ENCODE measurements at places on chromosomes 2 and 18.

- DNase-seq, result no peak
Observed at GRCh38 chr18:76318607-76319006, 176.4 kb downstream of the ZNF516 start.

GRCh38 chr2:177398290-177398683 is 5.7 kb downstream of the AGPS start:
- DNase-seq, result no peak

GRCh38 chr2:132915812-132916549 is 246.0 kb upstream of the LYPD1 start:
- DNase-seq, result no peak

DNA sequence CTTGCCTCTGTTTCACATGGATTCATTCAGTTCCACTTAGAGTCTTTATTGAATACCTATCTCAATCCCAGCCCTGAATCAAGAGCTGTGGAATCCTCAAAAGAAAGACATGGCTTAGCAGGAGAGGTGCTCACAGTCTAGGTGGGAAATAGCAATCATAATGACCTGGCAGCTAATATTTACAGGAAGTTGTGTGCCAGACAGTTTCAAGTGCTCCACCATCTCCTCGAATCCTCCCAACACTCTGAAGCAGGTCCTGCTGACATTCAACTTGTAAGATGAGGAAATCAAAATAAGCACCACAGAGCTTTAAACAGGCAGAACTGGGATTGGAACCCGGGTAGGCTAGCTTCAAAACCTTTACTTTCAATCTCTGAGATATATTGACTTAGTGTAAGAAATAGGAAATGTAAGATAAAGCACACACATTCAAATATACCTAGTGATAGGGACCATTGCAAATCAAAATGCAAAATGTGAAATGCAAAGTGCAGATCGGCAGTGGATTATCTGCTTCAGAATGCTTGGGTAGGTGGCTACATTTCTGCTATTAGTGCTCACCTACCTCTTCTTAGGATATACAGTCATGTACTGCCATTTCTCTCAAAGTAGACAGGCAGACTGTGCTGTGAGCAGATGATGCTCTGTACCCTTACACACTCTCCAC is 182.0 kb downstream of the PRKCE start:
- DNase-seq, result no peak

GRCh38 chr2:141399270-141399669 is 731.5 kb downstream of the LRP1B start:
- no peak for DNase-seq

- no peak for DNase-seq
Observed at GRCh38 chr18:21164548-21165095, 53.0 kb upstream of the ROCK1 start.

GRCh38 chr2:175836361-175836760 is 165.7 kb downstream of the LNPK start:
- DNase-seq, result no peak

DNA sequence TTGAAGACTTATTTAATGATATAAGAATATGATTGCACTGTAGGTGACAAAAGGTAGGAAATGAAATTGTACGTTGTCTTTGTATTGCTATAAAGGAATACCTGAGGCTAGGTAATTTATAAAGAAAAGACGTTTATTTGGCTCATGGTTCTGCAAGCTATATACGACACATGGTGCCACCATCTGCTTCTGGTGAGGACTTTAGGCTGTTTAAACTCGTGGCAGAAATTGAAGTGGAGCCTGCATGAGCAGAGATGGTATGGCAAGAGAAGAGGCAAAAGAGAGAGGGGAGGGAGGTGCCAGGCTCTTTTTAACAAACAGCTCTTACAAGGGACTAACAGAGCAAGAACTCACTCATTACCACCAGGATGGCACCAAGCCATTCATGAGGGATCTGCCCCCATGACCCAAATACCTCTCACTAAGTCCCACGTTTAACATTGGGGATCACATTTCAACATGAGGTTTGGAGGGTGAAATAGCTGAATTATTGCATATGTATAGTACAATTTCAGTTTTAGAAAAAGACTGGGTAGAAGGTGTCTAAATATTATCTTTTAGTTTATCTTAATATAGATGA is 86.8 kb downstream of the GULP1 start:
- no peak for DNase-seq

DNA sequence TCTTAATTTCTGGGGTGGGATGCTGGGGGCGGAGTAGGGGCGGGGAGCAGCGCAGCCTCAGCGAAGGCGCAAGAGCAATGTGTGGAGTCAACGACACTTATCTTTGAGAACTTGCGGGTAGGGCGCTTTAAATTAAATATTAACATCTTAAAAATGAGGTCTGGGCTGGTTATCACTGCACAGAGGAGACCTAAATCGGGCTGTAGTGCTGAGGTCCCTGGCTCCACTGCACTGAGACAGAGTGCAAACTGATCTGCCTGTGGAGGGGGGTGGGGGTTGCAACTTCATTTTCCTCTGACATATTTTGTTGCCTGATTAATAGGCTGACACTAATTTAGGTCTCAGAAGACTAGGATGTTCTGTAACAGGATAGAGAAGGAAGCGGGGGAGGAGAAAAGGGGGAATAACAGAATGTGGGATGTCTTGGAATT is 253.0 kb upstream of the FANCL start:
- no peak for DNase-seq

DNA sequence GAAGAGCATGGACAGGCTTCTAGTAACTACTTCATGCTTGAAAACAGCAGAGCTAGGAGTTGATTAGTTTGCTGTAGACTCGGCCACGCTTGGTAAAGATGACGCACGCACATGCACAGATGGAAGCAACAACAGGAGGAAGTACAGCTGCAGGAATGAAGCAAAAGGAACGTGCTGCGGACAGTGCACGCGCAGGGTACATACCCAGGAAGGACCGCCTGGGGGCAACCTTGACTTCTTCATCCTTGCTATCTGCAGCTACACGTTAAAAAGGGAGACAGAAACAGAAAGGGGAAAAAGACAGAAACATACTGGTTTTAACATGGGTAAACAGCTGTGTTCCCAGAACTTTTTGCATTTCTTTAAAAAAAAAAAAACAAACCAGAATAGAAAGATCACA is 17.7 kb downstream of the SLC66A2 start:
- no peak for DNase-seq

DNA sequence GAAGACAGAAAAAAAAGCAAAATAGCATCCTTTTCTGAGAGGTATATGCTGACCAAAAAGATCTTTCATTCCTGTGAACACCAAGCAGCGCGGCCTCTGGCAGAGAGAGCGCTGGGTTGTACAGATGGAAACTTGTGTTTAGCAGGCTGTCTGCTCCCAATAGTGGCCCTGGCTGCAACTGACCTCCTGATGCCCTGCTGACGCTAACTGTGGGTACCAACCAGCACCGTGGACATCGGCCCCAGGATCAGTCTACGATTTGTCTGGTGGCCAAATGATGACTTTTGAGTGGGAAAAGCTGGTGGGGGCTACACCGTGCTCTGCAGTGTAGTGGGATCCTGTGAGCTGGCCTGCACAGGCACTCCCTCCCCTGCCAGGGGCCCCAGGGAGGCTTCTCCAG is 15.7 kb downstream of the COA5 start:
- no peak for DNase-seq

DNA sequence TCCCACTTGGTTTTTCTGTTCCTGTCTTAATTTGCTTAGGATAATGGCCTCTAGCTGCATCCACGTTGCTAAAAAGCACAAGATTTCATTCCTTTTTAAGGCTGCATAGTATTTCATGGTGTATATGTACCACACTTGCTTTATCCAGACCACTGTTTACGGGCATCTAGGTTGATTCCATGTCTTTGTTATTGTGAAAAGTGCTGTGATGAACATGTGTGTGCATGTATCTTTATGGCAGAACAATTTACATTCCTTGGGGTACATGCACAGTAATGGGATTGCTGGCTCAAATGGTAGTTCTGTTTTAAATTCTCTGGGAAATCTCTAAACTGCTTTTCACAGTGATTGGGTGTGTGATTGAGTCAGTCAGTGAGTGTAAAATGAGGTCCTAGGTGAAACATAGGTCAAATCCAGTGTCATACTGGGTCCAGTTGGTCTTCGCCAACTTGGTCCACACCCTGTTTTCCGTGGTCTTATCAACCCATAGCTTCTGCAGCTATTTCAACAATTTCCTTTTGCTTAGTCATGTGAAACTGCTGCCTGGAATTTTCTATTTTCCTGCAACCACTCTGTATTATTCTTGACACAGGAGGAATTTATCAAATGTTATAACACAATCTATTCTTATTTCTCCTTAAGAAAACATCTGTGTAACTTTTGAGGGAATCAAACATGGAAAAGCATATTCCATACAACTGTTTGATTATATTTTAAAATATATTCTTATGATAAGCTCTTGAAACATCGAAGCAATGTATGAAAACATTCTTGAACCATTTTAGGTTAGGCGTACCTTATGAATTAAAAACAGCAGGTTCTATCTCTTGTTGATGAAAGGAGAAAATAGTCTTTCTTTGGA is 82.9 kb downstream of the ADCYAP1 start:
- DNase-seq, result no peak

GRCh38 chr2:24837996-24838513 is 44.8 kb downstream of the CENPO start:
- DNase-seq, result no peak

DNA sequence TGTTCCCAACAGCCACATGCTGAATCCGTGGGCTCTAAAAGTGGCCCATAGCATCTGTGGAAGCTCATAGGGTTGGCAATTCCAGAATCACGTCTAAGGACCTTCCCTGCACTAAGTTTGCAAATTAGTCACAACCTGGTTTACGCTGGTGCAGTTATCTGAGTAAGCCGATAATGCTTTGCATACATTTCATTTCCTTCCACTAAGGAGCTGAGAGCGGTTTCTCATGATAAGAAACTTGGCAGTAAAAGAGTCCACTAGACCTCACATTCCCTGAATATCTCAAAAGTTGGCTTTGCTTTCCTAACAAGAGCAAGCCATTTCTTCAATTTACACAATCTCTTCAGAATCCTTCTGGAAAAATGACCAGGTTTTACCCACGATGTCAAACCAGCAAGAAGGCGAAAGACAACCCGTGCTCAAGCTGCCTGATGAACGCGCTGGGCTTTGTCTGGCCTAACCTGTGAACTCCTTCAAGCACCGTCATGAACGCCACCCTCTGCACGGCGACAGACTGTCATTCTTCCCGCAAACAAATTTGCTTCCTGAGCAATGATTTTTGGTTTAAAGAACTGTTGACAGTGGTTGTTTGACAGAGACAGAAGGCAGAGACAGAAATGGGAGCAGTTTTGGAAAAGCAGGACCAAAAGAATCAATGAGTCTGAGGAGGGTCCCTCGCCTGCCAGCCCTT is 73.0 kb upstream of the COPS8 start:
- DNase-seq, result no peak

DNA sequence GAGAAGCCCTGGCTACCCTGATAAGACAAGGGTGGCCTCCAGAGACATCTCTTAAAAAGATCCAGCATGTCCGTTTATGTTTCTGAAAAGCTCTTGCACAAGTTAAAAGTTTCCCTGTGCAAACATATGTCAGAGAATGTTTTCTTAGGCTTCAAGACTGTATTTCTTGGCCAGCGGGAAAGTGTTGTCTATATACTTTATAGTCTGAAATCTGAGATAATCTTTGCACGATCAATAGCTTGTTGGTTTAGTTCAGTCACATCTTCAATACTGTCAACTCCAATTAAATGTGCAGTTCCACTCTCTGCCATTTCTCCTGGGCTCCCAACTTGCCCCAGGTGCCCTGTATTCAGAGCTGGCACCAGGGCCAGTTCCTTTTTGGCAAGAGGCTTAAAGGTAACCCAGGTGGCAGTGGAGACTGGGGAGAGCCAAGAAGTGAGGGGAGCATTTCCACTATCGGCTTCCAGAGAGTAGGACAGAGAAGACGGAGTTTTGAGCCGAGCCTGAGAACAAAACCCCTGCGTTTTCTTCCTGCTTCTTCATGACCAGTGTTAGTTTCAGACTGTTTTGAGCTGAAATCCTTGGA is 64.4 kb downstream of the ACOXL start:
- DNase-seq, result no peak

- no peak for DNase-seq
Observed at GRCh38 chr2:240240017-240240734, 99.7 kb upstream of the OTOS start.

GRCh38 chr18:22459491-22459890 is 41.8 kb upstream of the CTAGE1 start:
- no peak for DNase-seq

DNA sequence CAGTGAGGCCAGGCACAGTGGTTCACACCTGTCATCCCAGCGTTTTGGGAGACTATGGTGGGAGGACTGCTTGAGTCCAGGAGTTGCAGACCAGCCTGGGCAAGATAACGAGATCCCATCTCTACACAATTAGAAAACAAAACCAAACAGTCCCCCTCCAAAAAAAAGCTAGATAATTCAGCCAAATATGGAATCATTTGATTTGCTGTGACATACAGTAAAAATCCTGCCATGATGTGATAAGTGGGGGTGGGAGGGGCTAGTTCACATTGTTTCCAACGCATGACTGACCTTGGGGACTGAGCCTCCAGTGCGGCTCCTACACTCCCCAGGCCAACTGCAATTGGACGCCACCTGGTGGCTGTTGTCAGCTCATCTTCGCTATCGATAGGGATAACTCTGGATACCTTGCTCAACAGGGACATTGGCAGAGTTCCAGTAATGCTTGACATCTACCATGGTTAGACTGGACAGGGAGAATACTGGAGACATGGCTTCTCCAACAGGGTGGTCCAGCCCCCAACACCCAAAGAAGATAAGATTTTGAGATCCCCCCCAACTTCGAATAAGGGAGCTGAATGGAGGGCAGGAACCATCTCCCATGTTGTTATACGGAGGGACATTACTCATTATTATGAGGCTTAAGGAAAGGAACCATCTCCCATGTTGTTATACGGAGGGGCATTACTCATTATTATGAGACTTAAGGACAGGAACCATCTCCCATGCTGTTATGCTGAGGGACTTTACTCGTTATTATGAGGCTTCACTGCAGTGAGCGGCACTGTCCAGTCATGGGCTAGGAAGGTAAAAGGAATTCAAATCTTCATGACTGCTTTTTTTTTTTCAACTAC is 135.9 kb downstream of the TGIF1 start:
- peak; percentile 67 for DNase-seq

GRCh38 chr2:231571661-231572191 is 20.9 kb upstream of the TEX44 start:
- no peak for DNase-seq

- no peak for DNase-seq
Observed at GRCh38 chr18:48385596-48385995, 23.6 kb downstream of the ZBTB7C start.

GRCh38 chr2:152694161-152694661 is 23.1 kb downstream of the PRPF40A start:
- peak; percentile 31 for DNase-seq

- DNase-seq, result no peak
Observed at GRCh38 chr18:35306588-35307250, 16.7 kb upstream of the ZSCAN30 start.

DNA sequence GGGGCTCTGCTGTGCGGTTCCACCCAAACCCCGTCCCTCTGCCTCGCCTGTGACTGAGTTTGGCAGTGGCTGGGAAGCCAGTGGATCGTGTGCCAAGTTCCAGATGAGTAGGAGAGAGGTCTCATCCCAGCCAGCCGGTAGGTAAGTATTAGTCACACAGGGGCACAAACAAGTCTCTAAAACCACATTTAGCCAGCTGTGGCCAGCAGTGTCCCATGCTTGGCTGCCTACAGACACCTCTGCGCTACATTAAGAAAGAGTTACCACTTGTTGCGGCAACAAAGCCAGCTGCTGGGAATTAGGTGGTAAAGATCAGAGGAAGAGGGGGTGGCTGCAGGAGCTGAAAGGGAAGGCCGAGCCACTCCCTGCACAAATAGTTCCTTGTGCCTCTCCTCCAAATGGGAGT is 81.2 kb downstream of the GATA6 start:
- no peak for DNase-seq

GRCh38 chr18:58024139-58024538 is 19.9 kb upstream of the NEDD4L start:
- no peak for DNase-seq

Data from stimulated activated CD4-positive, alpha-beta T cell treated with anti-CD3 and anti-CD28 coated beads, Interleukin-4, amount 100 ng/mL, for 1 hour (primary cell).